ENCODE measurements at places on chromosomes 16 and 17.
A peak's percentile ranks its signal among the peaks of the same experiment; 100 is the strongest.

- DNase-seq: no peak
Measured at GRCh38 chr17:74851612-74852236, 8.0 kb downstream of the GRIN2C start.

- no peak for DNase-seq
Measured at GRCh38 chr16:78996790-78997189, 603.7 kb downstream of the MAF start.

DNA sequence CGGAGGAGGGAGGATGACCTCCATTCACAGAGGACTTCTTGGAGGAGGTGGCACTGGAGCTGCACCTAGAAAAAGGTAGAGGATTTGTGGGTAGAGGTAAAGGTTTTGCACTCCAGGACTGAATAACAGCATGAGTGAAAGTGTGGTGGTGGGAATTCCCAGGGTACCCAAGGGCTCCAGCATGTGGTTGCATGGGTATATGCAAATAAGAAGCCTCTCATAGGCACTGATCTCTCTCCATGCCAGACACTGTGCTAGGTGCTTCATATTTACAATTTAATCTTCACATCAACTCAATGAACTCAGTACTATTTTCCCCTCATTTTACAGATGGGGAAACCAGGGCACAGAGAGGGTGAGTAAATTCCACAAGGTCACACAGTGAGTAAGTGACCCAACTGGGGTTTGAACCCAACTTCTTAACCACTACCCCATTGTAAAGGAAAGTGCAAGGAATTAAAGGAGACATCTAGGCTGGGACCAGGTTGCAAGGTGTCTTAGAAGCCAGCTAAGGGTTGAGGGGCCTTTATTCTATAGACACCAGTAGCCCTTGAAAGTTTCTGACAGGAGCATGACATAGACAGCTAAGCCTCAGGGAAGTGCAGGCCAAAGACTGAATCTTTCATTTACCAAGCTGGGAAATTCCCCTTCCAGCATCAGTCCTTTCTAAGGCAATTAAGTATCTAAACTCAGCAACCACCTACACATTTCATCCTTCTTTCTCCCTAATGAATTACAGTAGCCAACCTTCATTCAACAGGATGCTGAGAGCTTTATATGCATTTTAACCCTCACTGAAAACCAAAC is 21.3 kb downstream of the SCNN1B start:
- DNase-seq: no peak

DNA sequence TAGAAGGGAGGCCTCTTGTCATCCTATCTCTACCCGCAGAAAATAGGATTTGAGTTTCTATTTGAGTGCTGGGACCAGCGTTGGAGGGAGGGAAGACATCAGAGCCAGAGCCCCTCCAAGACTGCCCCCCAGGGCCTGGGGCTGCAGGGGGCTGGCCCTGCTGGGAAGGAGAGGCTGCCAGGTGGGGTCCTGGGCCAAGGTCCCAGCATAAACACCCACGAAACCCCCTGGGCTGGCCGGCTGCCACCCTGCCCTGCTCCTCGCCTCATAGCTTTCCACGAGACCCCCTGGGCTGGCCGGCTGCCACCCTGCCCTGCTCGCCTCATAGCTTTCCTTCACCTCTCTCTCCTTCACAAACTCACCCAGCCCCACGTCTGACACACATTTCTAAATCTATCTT is 10.6 kb upstream of the TEX19 start:
- no peak for DNase-seq

- DNase-seq: no peak
Measured at GRCh38 chr17:73770849-73771229, 126.6 kb upstream of the SDK2 start.

DNA sequence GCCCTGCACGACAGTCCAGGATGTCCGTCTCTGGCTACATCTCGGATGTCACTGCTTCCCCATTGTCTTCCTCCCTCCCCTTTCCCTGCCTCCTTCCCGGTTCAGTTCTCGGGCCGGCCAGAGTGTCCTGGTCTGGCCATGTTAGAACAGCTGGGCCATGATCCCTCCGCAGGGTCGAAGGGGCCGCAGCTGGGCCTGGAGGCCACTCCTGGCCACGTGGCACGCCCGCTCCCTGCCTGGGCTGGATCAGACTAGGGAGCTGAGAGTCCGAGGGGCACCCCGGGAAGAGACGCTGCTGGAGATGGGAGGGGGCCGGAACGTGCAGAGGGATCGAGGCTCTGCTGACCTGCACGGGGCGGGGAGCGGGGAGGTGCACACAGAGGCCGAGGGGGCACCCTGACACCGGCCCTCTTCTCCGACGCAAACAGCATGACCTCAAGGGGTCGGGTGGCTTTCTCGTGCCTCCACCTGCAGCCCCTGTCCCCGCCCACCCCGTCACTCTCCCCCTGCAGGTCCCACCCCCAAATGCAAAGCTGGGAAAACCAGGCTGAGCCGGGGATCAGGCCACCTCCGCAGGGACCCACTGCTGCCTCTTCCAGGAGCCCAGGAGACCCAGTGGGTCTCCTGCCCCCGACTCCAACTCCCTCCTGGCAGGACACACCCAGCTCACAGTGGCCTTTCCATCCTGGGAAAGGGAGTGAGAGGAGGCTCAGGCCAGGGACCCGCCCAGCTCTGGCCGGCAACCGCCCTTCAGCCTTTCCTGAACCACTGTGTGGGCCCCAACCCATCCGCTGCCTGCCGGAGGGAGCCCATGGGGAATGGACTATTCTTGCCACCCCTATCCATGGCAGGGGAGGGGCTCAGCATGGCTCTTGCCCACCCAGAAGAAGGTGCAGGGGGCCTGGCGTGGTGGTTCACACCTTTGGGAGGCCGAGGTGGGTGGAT is 38.5 kb downstream of the CTU2 start:
- no peak for DNase-seq

GRCh38 chr16:64217789-64218535 is 903.9 kb downstream of the CDH11 start:
- no peak for DNase-seq

DNA sequence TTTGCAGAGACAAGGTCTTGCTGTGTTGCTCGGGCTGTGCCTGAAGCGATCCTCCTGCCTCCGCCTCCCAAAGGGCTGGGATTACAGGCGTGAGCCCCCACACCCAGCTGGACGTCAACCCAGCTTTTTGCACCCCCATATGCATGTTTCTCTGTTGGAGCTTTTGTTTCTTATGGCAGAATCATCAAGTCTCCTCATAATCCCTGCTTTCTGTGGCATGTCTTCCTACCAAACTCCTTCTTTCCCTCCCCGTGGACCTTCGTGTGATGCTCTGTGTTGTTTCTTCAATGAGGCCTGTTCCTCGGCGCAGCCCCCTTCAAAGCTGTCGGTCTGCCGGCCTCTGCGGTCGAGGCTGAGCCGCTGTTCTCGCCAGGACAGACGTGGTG is 71.6 kb downstream of the METRNL start:
- DNase-seq: no peak

DNA sequence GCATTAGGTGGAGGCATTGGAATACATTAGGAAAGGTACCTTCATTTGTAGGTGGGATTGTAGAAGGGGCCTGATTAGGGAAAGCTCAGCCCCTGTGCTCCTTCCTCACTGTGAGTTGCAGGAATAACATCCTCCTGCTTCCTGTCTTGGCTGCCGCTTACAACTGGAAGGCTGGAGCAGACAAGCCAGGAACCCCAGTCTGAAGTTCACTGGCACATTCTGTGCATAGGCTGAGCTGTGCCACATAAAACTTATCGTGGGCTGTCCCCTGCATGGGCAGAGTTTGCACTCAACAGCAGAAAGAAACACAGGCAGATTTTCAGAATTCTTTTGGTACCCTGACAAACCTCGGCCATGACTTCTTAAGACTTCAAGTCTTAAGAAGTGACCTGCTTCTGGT is 200.1 kb downstream of the SALL1 start:
- no peak for DNase-seq

DNA sequence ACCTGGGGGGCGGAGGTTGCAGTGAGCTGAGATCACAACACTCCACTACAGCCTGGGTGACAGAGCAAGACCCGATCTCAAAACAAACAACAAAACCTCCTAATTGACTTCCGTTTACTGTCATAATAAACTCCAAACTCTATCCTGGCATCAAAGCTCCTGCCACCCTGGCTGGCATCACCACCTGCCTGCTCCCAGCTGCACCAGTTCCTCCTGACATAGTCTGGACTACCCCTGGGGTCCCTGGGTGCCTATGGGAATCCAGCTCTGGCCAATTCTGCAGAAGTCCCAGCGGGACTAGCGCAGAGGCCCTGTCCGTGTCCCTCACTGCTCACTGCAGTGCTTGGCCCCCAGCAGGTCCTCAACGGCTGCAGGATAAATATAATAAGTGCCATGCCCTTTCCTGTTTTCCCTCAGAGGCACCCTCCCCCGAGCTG is 723 bp downstream of the NTHL1 start:
- no peak for DNase-seq

- no peak for DNase-seq
Measured at GRCh38 chr16:53519417-53520091, 16.5 kb upstream of the AKTIP start.

GRCh38 chr17:10875984-10876555 is 38.2 kb upstream of the PIRT start:
- DNase-seq: no peak

DNA sequence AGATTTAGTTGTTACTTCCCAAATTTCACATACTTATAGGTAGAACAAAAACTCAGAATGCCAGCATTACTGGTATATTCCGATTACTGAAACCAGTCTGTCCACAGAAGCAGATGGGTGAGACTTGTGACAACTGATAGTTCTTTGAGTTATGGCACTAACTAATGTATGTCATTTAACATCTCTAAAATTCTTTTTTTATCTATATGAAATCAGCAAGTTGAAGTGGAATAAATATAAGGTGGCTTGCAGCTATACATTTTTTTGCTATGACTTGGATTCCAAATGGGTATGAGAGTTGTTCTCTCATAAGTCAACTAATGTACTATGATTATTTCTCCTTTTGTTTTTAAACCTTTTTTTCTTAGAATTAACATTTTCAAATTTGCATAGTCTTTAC is 69.1 kb downstream of the VMP1 start:
- no peak for DNase-seq

GRCh38 chr16:75256059-75256571 is 4.7 kb upstream of the BCAR1 start:
- no peak for DNase-seq

DNA sequence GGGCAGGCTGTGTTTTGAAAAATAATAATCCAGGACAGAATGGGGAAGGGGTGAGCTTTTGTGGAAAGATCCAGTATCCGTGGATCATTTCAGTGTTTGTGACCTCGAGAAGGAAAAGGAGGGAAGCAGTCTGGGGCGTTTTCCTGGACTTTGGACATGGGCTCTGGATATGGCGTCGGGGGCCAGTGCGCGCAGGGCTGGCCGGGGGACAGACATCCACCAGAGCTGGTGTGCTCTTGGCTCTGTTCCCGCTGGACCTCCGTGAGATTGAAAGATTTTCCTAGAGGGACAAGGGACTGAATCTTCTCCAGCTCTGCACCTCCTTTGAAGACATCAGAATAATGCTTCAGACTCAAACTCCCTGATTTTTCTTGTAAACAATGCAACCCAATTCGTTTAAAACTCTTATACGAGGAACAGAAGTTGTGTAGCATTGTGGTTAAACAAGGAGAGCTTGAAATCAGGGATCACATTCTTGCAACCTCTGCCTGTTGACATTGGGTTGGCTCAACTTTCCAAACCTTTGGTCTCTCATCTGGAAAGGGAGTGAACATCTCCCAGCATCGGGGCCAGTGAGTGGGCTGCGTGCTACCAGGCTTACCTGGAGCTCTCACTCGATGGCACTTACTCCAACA is 75.9 kb downstream of the C16orf95 start:
- DNase-seq: no peak

- no peak for DNase-seq
Measured at GRCh38 chr16:55628306-55628968, 27.4 kb upstream of the SLC6A2 start.

- peak; percentile 22 for DNase-seq
Measured at GRCh38 chr17:74467221-74467951, 952 bp downstream of the CD300A start.

DNA sequence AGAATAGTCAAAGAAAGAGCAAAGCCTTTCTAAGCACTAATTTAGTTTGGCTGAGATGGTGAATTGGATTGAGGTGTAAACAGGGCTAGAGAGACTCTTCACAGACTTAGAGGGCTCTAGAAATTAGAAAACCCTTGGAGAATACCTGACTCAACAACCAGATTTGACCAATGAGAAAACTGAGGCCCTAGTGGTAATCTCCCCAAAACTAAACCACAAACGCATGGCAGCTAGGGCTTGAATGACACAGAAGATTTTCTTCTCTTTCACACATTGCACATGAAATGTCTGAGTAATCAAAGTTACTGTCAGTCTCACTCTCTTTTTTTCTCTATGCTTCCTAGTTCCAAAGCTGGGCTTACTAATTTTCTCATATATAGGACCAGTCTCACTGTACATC is 314.5 kb upstream of the KCNJ16 start:
- DNase-seq: no peak

- no peak for DNase-seq
Measured at GRCh38 chr16:85498607-85499006, 114.5 kb upstream of the GSE1 start.

- no peak for DNase-seq
Measured at GRCh38 chr17:29032857-29033197, 10.1 kb upstream of the PIPOX start.

DNA sequence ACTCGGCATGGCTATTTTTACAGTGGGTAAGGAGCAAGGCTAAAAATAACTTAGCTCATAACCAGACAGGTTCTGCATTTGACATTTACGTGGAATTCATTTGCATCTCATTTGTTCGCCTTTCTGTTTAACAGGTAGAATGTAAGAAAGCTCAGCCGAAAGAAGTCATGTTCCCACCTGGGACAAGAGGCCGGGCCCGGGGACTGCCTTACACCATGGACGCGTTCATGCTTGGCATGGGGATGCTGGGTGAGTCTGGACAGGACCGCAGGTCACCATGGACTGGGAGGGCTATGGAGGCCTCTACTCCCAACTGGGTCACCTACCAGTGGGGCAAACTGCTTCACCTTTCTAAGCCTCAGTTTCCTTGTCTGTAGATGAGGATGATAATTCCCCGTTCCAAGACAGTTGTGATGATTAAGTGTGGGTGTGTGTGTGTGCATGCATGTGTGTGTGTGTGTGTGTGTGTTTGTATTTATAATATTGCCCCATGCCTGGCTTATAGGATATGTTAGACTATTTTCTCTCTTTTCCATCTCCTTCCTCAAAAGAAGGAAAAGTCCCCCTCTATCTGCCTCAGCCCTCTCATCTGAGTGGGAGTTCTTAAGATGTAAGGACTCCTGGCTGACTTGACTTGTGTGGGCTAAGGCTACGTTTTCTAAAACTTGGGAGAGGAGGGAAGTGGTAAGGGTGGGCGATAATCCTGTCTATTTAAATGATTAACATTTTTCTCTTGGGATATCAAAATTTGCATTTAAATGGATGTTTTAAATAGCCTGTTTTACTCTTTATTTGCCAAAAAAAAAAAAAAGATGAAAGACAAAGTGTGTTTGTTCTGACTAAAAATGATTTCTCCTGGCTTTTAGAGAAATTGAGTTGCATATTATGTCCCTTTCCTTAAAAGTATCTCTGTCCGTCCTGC is 129.0 kb downstream of the CCDC182 start:
- no peak for DNase-seq

DNA sequence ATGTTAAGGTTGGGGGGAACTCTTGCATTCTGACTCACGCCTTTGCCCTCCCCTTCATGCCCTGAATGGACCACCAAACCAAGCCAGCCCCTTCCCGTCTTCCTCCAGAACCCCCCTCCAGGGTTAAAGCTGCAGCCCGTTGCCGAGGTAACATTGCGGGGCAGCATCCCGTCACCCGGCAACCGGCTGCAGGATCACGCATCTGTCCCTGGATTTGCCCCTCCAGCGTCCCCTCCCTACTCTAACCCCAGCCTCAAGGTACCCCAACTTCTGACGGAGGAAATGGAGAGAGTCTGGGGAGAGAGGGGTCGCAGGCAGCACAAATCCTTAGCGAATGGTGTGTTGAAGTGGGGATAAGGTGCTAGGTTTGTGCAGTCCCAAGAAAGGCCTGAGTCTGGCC is 563 bp upstream of the NLGN2 start:
- no peak for DNase-seq

Measured in esophagus squamous epithelium (tissue), 5 donors.